ENCODE measurements at places on chromosomes 7 and 10. TPM values are rescaled to one million over a fixed set of nuclear protein-coding genes. Genes with fewer than 3 reads are reported as not detected.

DNA sequence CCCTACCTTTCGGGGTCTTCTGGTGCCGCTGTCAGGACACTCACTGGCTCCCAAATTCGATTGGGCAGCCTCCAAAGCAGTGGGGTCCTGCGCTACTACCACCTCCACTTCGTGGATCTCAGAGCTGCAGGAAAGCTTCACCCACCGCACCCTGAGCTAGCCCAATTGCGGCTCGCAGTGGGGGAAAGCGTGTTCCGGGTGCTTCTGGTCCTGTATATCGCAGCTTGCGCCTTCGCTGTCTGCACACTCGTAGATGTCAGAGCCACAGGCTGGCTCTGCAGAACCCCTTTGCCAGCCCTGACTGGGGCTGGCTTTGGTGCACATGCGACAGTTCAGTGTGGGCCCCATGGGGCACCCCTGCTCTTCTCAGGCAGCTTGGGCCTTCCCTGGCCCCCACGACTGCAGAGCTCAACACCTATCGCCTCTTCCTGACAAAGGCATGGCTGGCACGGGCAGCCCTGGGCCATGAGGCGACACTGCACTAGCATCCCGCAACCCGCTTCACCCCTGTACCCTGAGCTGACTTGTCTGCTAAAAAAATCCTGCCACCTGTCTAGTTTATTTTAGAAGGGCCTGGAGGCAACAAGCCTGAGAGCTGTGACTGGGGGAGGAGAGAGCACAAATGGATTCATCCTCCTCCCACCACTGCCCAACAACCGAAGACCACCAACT lies 78.7 kb upstream of the ABI1 start:
- H3K27me3 ChIP-seq, result peaks cover 5% of the 10 kb centered on the region
- H3K4me1 ChIP-seq, result no peaks in the 10 kb centered on the region
- no peak overlapping the region for H3K27ac ChIP-seq
- DNase-seq, result no peak

DNA sequence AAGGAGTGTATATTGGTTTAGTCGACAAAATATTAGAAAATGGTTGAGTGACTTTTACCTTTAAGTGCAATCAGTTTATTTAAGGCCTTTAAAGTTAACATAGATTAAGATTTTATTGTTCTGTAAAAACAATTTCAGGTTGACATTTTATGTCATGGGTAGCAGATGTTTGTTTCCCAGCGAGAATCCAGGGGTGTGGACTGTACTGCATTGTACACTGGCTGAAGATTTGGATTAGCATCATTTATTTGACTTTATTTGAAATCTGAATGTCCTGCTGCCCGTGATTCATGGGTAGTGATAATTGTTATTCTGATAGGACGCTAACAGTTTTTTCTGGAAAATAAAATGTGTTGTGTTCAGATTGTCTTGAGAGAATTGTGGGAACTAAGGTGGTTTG lies 39.3 kb downstream of the RBM33 start:
- no peak for DNase-seq
- no peak overlapping the region for H3K27ac ChIP-seq
- no peaks in the 10 kb centered on the region for H3K27me3 ChIP-seq
- no peak overlapping the region for H3K4me3 ChIP-seq
- peaks cover 60% of the 10 kb centered on the region for H3K4me1 ChIP-seq

IKZF1 gene
- total RNA-seq, result 416 TPM

TRIM50 gene
- total RNA-seq, result not detected

ELMO1 gene
- 36.8 TPM for total RNA-seq

DNA sequence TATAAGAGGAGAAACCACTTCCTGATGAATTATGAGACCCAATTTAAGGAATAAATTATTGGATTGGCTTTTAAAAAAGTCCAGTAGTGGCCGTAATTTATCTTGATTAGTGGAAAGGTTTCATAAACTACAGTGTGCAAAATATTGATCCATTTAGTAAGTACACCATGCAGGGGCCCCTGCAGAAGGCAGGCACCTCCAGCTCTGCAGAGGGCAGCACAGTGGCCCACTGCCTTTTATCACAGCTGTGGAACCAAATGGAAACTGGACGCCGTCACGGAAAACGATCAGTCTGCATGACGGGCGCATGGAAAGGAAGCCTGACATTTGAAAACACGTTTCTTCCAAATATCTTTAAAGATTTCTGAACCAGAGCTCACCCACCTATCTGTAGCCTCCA lies 204.0 kb downstream of the DPP6 start:
- no peaks in the 10 kb centered on the region for H3K27me3 ChIP-seq
- no peak overlapping the region for H3K27ac ChIP-seq
- DNase-seq, result no peak
- H3K36me3 ChIP-seq, result no peaks in the 10 kb centered on the region

DNA sequence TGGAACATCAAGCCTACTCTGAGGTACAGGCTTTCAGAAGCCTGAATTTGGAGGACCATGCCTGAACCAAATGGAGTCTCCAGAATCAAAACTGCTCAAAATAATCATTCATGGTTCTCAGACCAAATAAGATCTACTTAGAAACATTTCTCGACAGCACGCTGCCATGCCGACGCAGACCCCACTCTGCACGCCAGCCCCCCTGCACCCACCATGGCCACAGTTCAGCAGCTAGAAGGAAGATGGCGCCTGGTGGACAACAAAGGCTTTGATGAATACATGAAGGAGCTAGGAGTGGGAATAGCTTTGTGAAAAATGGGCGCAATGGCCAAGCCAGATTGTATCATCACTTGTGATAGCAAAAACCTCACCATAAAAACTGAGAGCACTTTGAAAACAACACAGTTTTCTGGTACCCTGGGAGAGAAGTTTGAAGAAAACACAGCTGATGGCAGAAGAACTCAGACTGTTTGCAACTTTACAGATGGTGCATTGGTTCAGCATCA lies 6.6 kb upstream of the KMT2C start:
- H3K27me3 ChIP-seq, result no peaks in the 10 kb centered on the region
- H3K4me3 ChIP-seq, result no peak overlapping the region
- H3K4me1 ChIP-seq, result peaks cover 7% of the 10 kb centered on the region
- no peaks in the 10 kb centered on the region for H3K36me3 ChIP-seq
- no peak for DNase-seq

DNA sequence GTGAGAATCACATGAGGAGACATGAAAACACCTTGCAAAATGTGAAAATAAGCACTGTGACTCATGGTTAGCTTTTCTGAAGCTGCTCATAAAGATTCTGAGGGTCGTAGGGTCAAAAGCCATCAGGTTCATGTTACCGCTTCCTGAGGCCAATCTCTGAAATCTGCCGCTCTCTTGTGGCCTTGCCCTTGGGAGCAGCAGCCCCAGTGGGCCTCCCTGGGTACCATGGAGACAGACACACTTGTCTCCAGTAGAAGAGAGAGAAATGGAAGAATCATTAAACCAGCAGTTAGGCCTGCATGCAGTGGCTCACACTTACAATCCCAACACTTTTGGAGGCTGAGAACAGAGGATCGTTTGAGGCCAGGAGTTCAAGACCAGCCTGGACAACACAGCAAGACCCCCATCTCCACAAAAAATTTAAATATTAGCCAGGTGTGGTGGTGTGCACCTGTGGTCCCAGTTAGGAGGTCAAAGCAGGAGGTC lies 42.8 kb downstream of the NIPSNAP2 start:
- no peak overlapping the region for H3K27ac ChIP-seq
- no peak for DNase-seq
- no peak overlapping the region for H3K4me3 ChIP-seq
- H3K36me3 ChIP-seq, result no peaks in the 10 kb centered on the region
- no peaks in the 10 kb centered on the region for H3K4me1 ChIP-seq

GPR158 gene
- not detected for total RNA-seq

DNA sequence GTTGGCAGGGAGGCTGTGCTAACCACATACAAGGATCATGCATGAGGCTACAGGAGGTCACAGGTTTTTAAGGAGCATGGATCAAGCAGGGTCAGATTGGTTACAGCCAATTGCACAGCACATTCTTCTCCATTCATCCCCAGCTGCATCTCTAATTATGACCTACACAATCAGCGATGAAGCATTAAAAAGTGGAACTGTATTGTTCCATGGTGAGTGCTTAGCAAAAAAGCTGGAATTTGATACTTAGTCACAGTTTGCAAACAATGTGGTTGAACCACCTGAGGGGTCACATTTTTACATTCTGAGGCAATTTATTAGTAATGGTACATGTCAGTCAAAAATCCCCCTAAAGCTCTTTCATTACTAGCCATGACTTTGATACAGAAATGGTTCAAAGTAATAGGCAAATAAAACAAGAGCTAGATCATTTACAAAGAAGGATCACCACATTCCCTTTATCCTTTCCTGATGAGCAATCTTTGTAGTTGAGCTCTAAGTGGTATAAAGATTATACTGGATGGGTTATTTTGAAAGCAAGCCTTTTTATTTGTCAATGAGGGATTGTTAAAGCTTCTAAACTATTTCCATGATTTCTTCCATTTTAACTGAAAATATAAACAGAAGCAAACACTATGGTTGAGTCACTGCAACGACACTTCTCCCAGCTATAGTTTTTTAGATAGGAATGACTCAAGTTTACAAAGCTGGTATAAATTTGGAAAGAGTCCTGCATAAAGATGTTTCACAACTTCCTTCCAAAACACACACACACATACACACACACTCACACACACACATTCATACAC lies 217.8 kb upstream of the SEMA3A start:
- H3K4me1 ChIP-seq, result no peaks in the 10 kb centered on the region
- H3K27ac ChIP-seq, result no peak overlapping the region
- no peaks in the 10 kb centered on the region for H3K27me3 ChIP-seq
- H3K4me3 ChIP-seq, result no peak overlapping the region

DNA sequence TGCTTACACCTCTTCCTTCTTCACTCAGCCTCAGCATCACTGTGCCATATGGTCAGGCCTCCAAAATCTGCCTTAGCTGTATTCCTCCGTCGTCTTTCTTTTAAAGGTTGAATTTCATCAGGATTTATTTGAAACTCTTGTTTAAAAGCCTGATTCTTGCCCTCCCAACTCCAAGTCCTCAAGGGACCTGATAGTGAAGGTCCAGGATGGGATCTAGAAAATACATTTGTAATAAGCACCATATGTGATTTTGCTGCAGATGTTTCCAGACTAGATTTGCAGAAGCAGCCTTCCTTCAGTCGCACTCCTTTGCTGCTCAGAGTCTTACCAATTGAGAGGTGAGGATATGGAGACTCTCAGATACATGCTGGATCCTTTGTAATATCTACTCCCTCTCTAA lies 101.0 kb upstream of the ANKRD1 start:
- H3K4me3 ChIP-seq, result no peak overlapping the region
- DNase-seq, result no peak
- H3K36me3 ChIP-seq, result no peaks in the 10 kb centered on the region
- peaks cover 48% of the 10 kb centered on the region for H3K27me3 ChIP-seq
- H3K27ac ChIP-seq, result no peak overlapping the region
- no peaks in the 10 kb centered on the region for H3K4me1 ChIP-seq

C10orf88 gene
- total RNA-seq, result 12.7 TPM

HOXA11 gene
- total RNA-seq, result 0.76 TPM

COL26A1 gene
- not detected for total RNA-seq

DNA sequence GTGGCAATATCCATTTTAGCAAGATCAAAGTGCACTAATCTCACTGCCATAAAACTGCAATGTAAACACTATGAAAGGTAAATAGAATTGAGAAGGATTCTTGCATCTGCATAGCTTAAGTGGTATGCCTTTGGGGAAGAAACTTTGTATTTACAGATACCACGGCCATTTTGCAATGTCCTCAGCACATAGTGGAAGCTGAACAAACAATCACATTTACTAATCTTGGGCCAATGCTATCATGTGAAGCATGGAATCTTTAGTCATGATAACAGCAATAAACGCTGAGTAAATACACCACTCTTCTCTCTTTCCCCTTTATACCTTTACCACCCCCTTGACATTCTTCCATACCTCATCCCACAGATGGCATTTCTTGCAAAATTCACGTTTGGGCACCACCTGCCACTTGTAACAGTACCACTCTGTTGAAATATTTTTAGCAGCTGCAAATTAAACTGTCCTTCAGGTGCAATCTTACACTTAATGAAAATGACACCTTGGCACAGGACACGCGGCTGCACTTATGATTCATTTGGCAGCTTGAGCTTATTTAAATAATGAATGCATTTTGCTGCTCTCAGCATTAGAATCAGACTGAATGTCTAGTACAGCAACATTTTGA lies 171.8 kb downstream of the SEMA3A start:
- no peaks in the 10 kb centered on the region for H3K4me1 ChIP-seq
- H3K27me3 ChIP-seq, result no peaks in the 10 kb centered on the region
- H3K4me3 ChIP-seq, result no peak overlapping the region
- DNase-seq, result no peak

GRCh38 chr7:92297736-92298135 lies 52.0 kb downstream of the ANKIB1 start:
- no peak overlapping the region for H3K4me3 ChIP-seq
- no peaks in the 10 kb centered on the region for H3K27me3 ChIP-seq
- peaks cover 15% of the 10 kb centered on the region for H3K36me3 ChIP-seq
- H3K4me1 ChIP-seq, result peaks cover 12% of the 10 kb centered on the region
- no peak for DNase-seq
- no peak overlapping the region for H3K27ac ChIP-seq

ZPBP gene
- total RNA-seq, result not detected

GRCh38 chr10:18647945-18648344 lies 3.4 kb downstream of the NSUN6 start:
- H3K4me3 ChIP-seq, result no peak overlapping the region
- H3K27me3 ChIP-seq, result no peaks in the 10 kb centered on the region
- H3K4me1 ChIP-seq, result peaks cover 26% of the 10 kb centered on the region
- no peak overlapping the region for H3K27ac ChIP-seq
- peaks cover 9% of the 10 kb centered on the region for H3K36me3 ChIP-seq
